B cell (primary cell): ENCODE measurements at places on chromosomes 2 and 18.

DNA sequence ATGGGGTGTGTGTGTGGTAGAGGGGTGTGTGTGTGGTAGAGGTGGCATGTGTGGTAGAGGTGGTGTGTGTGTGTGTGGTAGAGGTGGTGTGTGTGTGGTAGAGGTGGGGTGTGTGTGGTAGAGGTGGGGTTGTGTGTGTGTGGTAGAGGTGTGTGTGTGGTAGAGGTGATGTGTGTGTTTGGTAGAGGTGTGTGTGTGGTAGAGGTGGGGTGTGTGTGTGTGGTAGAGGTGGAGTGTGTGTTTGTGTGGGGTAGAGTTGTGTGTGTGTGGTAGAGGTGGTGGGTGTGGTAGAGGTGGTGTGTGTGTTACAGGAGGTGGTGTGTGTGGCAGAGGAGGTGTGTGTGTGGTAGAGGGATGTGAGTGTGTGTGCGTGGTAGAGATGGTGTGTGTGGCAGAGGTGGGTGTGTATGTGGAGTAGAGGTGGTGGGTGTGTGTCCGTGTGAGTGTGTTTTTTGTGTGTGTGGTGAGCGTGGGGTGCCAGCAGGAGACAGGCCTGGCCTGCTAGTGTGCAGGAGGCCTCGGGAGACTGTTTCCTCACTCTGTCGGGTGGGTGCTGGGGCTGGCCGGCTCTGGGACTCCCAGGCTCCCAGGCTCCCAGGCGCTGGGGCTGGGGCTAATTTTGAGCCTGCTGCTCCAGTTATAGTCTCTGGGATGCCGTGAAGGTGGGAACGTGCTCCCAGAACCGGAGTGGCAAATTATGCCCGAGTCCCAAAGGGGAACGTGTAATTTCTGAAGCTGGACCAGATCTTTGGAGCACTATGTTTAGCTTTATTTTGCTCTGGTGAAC lies 165.2 kb downstream of the DYSF start:
- no peak for DNase-seq

- DNase-seq: no peak
Observed at GRCh38 chr2:19120941-19121750, 237.3 kb downstream of the OSR1 start.

DNA sequence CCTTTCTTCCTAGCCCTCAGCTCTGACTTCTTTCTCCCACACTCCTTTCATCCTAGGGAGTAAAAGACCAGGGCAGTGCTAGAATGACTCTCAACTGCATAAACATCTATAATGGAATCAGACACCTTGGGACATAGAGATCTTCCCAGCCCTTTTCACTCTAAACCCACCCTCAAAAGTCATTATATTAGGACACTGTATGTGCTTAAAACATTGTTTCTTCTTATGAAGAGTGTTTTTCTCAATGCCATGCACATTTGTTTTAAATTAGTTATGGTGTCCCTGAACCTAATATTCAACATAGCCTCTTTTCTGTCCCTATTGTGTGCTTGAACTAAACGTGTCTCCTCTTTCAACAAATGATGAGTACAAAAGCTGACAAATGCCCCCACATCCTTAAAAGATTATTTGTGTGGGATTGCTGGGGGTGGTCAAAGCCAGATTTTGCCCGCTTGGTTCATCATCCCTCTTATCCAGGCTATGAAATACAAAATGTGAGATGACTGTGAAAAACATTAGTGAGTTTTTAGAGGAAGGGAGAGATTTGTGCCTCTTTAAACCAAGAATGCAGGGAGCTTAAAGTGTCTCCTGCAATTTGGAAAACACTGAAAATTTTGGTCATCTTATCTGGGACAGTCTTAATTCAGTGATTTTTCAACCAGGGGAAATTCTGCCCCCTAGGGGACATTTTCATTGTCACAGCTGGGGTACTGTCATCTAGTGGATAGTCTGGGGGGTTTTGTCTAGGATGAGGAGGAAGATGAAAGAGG lies 29.0 kb downstream of the SERPINB5 start:
- DNase-seq: peak; percentile 23

GRCh38 chr18:51480407-51481261 lies 283.2 kb upstream of the MEX3C start:
- no peak for DNase-seq

GRCh38 chr2:119119999-119120756 lies 38.4 kb downstream of the C1QL2 start:
- DNase-seq: no peak
